ENCODE measurements at places on chromosomes 3 and 15. TPM values are rescaled to one million over a fixed set of nuclear protein-coding genes. Genes with fewer than 3 reads are reported as not detected.

The HYAL1 gene
- polyA plus RNA-seq: 6.5 TPM

The ADGRG7 gene
- polyA plus RNA-seq: not detected

DNA sequence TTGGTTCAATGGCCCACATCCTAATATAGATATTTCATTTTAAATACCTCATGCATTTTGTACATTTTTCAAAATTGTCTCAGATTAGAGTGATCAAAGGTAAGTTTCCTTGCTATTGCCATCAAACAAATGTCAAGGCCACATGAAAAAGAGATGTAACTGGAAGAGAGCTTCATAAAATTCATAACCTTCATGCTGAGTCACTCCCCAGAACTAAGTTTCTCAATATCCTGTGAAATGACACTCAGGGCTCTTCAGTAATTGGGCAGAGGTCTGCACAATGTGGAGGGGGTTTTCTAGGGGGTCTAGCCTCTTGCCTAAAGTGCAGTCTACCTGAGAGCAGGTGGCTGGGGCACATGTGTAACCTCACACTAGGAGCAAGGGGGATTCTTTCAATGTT lies 152.2 kb upstream of the SLC2A2 start:
- no peak for DNase-seq

- DNase-seq: no peak
Measured at GRCh38 chr15:73839699-73840377, 33.5 kb upstream of the TBC1D21 start.

GRCh38 chr3:183218826-183219225 lies 34.2 kb upstream of the B3GNT5 start:
- DNase-seq: no peak

DNA sequence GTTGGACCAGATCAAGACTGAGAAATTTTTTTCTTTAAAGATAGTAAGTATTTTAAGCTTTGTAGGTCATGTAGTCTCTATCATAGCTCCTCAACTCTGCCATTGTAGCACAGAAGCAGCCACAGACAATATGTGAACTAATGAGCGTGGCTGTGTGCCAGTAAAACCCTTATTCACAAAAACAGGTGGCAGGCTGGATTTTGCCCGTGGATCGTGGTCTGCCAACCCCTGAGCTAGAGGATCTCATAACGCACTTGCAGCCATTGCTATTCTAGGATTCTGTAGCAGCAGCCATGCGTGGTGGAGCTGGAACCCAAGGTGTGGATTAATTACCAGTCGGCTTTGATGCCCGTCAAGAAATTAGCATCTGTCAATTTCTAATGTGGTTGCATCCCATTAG lies 68.7 kb upstream of the PLXNA1 start:
- no peak for DNase-seq
